ENCODE measurements at places on chromosomes 3 and 15.

DNA sequence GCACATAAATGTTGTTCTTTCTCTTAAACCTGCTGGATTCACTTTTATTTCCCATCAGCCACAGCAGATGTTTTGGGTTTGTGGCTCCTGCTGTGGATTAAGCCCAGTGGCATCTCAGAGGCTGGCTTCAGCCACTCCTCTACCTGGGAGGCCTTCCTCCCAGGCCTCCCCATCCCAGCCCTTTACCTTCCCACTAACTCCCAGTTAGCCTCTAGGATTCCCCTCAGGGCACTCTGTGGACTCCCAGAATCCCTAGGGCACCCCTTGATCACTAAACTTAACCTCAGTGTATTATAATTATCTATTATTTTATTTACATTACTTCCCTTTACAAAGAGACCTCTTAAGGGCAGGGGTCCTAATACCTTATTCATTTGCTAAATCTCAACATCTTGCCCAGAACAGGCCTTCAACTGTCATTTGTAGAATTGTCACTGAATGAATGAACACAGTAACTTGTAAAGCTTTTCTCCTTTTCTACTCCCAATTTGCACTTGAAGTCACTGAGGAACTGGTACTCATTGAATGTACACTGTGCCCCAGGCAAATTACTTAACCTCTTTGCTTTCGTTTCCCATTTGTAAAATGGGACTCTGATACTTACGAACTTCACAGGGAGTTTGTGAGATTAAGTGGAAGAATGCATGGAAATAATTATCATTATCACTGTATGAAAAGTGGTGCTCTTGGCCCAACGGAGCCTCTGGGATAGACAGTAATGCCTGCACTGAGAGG is 8.3 kb downstream of the CCDC13 start:
- DNase-seq, result no peak

GRCh38 chr3:134312873-134313846 is 61.1 kb downstream of the AMOTL2 start:
- peak; percentile 85 for DNase-seq

DNA sequence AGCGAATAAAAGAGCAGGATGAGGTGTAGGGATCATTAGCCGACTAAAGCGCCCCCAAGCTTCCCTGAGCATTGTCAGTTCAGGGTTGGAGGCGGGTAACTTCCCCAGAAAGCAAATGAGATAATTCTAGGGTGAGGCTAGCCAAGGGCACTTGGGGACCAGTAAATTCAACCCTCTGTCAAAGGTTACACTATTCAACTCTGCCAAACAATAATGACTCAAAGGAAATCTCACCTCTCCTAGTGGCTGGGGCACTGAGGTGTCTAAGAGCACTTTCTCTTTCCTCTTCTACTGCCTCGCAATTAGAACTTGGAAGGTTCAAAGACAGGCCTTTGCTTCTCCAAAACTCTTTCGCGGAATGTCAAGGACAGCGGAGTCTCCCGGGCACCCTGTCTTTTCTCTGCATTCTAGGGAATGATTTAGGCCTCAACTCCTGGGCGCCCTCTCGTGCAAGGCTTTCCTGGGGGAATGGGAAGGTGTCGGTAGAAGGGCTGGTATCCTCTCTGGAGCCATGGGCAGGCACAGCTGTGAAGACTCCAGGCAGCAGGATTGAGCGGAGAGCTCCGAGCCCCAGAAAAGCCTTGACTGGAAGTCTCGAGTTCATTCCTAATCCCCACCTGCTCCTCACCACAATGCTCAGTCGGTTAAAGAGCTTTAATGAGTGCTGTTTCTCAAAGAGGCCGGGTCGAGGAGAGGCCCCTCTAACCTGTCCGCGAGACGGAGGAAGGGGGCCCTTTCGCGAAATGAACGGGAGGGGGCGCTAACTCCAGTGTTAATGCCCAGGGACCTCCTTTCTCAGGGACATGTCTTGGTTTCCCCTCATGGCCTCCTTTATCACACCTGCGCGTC is 21.9 kb downstream of the ZIC4 start:
- no peak for DNase-seq

DNA sequence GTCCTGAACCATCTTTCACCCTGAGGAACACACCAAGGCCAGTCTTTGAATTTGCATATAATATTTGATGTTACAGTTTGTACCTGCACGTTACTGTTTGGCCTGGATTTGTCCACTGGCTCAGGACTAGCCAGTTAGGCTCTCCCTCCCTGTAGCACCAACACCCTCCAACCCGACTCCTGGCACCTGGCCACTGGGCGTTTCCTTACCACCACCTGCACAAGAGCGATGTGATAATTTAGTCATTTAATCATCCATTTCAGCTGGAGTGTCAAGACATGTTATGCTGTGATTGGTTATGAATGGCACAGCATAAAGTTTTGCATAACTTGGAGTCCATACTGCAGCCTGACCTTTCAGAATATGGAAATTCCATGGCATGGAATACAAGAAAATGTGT is 242.4 kb downstream of the KCNMB2 start:
- DNase-seq, result no peak

DNA sequence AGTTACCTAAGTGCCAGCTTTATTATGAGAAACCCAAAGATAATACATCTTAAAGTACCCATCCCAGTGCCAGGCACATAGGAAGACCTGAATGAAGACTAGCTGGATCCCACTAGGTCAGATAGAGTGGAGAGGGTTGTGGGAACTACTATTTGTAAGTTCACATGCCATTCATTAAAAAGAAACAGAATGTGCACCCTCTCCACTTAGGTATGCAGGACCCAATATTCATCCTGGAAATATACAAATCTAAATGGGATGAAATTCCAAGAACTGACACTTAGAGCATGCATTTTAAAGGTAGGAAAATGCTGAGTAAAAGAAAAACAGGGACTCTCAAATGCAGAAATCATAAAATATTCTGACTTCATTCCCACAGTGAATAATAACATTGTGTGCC is 14.3 kb downstream of the EOGT start:
- no peak for DNase-seq

- no peak for DNase-seq
Observed at GRCh38 chr3:42718338-42718737, 15.7 kb upstream of the HHATL start.

- DNase-seq, result no peak
Observed at GRCh38 chr3:133996996-133997395, 32.7 kb downstream of the SLCO2A1 start.

GRCh38 chr15:40472171-40472727 is 1.5 kb downstream of the CHST14 start:
- no peak for DNase-seq

DNA sequence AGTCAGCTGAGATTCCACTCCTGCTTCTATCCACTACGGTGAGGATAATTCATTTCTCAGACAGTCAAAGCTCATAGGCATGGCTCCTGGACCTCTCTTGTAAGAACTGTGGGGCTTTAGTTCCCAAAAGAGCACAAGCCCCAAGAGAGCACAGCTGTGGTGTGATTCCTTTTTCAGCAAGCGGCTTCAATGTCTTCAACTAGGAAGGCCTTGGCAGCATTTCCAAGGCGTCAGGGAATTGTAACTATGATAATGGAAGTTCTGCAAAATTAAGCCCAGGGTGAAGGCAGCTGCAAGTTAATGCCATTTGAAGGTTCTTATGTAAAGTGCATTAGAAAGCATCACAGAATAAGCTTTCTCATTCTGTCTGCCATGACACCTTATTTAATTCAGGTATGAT is 657.1 kb downstream of the GRM7 start:
- DNase-seq, result no peak

DNA sequence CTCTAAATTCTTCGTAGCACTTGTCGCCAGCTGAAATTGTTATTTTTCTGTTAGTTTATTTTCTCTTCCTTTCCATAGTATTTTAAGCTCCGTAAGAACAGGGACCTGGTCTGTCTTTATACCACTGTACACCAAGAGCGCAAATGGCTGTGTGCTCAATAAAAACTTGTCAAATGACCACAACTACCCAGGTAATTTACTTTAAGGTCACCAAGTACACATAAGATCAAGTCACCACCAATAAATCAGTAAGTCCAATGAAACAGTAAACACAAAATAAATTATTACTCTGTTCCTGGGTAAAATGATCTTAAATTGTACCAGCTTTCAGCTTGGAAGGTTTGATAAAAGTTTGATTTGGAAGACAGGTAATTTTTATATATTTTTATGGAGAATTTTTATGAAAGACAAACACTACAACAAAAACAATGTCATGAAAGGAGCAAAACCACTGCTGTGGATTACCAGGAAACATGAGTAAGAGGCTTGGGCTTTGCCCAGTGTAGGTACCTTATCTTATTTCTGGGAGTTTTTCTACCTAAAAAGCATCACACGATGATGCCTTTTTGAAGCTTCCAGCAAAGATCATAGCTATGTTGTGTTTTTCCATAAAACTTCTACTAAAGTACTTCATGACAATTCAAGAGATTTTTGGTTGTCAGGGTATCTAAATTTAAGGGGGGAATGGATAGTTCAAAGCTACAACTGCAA is 406.8 kb downstream of the SHQ1 start:
- DNase-seq, result no peak

- no peak for DNase-seq
Observed at GRCh38 chr3:42368861-42369260, 41.5 kb downstream of the LYZL4 start.

DNA sequence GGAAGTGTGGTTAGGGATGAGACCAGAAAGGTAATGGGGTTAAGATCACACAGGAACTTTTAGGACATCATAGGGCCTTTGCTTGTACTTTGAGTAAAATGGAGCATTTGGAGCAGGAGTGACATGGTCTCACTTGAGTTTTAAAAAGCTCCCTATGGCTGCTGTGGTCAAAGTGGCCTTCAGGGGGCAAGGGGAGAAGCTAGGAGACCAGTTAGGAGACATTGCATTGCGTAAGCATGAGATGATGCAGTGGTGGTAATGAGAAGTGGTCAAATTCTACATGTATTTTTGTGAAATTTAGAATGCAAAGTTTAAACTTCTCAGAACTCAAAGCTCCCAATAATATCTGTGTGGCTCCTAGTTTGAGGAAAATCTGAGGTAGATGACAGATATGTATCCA is 27.9 kb downstream of the MED12L start:
- DNase-seq, result no peak

DNA sequence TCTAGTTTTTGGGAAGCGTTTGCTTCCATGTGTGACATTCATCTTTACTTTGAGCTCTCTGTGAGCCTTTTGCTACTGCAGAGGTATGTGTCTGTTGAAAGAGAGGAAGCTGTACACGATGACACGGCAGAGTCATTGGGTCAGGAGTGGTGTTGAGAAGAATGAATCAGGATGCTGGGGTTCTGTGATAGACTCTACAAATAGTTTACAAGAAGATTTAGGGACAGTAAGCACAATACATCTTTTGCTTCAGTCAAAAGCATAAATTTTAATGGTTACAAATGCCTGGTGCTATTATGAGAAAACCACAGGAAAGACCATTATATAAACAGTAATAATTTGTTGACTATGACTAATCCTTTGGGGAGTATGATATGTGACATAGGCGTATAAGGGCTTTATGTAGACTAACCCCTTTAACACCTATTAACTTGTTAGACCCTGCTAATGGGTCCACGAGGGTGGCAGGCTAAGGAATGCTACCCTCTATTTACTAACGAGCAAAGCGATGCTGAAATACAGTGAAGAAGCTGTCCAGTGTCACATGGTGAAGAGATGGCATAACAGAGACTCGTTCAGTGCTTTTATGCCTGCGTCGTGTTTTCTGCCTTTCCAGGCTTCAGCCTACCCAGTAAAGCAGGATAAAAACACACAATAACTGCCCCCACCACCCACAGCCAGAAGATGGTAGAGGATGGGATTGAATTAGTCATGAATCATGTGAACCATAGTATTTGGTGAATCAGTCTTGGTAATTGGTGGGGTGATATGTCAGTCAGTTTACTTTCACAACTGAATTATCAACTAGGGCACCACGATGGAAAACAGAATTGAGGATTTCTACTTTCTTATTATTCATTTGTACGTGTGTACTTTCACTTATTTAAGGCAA is 118.8 kb downstream of the LPP start:
- peak; percentile 86 for DNase-seq

DNA sequence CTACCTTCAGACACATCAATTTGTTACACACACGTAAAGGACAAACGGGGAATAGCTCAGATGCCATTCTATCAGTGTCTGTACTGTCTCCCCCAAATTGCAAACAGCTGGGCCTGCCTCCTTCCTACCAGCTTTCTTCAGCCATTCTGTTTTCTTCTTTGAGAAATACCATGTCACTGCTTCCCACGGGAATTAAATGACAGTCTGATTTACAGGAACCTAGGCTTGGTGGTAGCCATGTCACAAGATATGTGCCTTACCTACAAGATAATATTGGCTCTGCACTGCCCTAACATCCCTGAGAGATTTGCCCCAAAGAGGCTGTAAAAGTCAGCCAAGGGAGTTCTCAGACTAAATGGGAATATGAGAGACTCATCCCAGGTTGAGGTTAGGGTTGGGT is 308.3 kb downstream of the LRTM1 start:
- no peak for DNase-seq

DNA sequence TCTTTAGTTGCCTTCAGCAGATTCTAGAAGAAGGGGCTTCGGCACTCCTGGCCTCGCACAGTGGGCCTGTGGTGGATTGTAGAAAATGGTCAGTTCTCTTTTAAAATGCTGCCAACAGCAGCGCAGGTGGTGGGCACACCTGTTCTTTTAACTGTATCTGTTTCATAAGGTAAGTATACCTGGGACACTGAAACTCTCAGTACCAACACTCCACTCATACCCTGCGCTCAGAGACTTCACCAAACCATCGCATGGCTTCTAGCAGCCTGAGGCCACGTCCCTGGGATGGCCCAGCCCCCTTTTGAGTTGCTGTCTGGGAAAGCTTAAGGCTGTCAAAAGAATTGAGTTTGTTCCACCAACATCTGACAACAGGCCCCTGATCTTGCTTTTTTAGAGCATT is 56.7 kb upstream of the MCF2L2 start:
- DNase-seq, result no peak

DNA sequence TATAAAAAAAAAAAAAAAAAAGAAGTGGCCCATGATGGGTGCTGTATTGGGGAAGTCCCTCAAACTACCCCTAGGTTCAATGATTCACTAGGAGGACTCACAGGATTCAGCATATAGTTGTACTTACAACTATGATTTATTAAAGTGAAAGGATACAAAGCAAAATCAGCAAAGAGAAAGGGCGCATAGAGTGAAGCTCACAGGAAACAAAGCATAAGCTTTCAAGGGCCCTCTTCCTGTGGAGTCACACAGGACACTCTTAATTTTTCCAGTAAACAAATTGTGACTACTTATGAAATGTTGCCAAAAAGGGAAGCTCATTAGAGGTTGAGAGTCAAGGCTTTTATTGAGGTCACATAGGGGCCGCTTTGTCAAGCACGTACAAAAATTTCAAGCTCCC is 153.7 kb upstream of the GAP43 start:
- DNase-seq, result no peak

DNA sequence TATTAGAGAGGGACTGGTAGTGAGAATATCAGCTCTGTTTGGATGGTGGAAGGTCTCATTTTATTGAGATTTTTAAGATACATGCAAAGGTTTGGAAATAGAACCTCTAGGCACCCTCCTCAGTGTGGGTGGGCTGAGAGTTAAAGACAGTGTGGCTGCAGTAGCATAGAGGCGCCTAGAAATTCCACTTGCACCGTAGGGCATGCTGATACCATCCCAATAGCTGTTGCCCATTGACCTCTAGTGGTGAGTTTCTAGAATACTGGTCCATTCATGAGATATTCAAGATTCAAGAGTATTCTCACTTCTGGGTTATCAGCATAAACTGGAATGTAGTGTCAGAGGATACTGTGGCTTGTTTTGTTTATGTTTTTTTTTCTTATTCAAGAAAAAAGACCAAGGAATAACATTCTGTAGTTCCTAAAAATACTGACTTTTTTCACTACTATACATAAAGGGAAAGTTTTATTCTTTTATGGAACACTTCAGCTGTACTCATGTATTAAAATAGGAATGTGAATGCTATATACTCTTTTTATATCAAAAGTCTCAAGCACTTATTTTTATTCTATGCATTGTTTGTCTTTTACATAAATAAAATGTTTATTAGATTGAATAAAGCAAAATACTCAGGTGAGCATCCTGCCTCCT is 87.2 kb downstream of the TGFBR2 start:
- peak; percentile 76 for DNase-seq

Measured in fibroblast of skin of scalp (primary cell).